Stimulated activated CD8-positive, alpha-beta memory T cell treated with anti-CD3 and anti-CD28 coated beads, Interleukin-15, amount 100 ng/mL, for 48 hours (primary cell): ENCODE measurements at places on chromosomes 1 and 21.

DNA sequence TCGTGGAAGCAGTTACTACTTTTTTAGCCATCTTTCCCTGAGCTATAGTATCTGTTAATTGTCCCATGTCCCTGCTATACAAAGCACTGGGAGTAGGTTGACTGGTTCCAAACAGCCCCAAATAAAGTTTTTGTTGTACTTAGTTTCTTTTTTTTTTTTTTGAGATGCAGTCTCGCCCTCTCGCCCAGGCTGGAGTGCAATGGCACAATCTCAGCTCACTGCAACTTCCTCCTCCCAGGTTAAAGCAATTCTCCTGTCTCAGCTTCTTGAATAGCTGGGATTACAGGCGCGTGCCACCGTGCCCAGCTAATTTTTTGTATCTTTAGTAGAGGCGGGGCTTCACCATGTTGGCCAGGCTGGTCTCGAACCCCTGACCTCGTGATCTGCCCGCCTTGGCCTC is 3.3 kb downstream of the NCSTN start:
- DNase-seq, result no peak

DNA sequence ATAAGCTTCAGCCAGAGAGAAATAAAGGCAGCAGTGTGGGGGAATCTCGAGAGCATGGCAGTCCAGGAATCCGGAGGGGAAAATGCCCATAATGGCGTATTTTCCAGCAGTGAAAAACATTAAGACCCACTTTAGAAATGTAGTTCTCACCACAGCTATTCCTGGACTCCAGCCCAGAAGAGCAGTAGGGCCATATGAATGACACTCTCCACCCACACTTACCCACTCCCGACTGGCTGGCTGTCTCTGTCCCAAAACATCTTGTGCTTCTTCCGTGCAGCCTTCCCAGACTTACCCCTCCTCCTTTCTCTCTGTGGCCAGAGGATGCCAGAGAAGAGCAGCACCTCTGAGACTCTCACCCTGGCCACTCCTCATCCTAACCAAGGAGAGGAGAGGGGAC is 56.4 kb downstream of the TRABD2B start:
- DNase-seq, result no peak

- no peak for DNase-seq
Observed at GRCh38 chr1:208069908-208070307, 159.0 kb upstream of the CD34 start.

GRCh38 chr1:214352838-214353237 is 71.9 kb downstream of the SMYD2 start:
- DNase-seq, result no peak

GRCh38 chr1:226512076-226512728 is 36.4 kb upstream of the STUM start:
- no peak for DNase-seq

- DNase-seq, result no peak
Observed at GRCh38 chr1:2354511-2355372, 36.6 kb downstream of the MORN1 start.

- no peak for DNase-seq
Observed at GRCh38 chr1:20846461-20847374, 59.6 kb upstream of the HP1BP3 start.

GRCh38 chr21:44064852-44065403 is 42.3 kb upstream of the PWP2 start:
- DNase-seq, result no peak

GRCh38 chr21:33293136-33293535 is 27.0 kb downstream of the IL10RB start:
- DNase-seq, result no peak

GRCh38 chr1:59422921-59423575 is 126.2 kb downstream of the FGGY start:
- no peak for DNase-seq

DNA sequence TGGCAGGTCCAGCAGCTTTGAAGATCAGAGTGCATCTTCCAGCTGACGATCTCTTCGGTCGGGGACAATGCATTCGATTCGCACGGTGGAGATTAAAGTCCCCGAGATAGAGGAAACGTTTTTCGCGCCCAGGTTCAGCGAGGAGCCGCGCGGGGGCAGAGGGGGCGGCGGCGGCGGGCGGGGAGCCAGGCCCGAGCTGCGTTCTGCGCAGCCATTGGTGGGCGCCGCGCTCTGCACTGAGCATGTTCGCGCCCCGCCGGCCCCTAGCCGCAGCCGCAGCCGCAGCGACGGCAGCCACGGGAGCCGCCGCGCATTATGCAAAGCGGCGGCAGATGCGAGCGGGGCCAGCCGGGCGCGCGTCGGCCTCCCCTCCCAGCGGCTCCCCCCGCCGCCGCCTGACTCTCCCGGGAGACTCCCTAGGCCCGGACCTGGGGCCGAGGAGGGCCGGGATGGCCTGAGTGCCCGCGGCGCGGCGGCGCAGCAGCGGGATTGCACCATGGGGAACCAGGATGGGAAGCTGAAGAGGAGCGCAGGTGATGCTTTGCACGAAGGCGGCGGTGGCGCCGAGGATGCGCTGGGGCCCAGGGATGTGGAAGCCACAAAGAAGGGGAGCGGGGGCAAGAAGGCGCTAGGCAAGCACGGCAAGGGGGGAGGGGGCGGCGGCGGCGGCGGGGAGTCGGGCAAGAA is at the start of gene FMN2:
FMN2 (plus strand) TSS at position 270 of the 687 bp plus-strand sequence; CDS start at position 497, 227 bp downstream.
- no peak for DNase-seq

- DNase-seq, result no peak
Observed at GRCh38 chr21:17598437-17598836, 14.3 kb downstream of the BTG3 start.

GRCh38 chr1:94504601-94505000 is 37.0 kb downstream of the F3 start:
- no peak for DNase-seq

DNA sequence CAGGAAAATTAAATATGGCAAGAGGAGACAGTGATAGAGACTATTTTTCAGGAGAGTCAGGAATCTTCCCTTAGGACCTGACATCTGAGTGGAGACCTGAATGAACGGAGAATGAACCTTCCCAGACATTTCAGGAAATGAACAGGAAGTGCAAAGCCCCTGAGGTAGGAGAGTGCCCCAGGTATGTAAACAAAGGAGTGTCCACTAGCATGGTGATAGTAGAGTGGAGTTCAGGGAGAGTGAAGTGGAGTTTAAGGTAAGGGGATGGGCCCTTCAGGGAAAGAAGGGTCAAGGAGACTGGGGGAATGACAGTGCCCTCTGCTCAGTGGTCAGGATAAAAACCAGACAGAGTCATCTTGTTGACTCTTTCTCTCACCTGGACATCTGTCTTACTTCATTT is 19.3 kb downstream of the MYBPH start:
- no peak for DNase-seq
